Cardiac muscle cell (in vitro differentiated cells and primary cell): ENCODE measurements at places on chromosomes 4 and X. TPM values are rescaled to one million over a fixed set of nuclear protein-coding genes. Genes with fewer than 3 reads are reported as not detected.

MECP2 gene
- 15.6 and 17.9 TPM in 2 replicates for polyA plus RNA-seq

GASK1B gene
- 5.7 and 8.5 TPM in 2 replicates for polyA plus RNA-seq

FHDC1 gene
- 0.04 TPM in 1 of 2 replicates, not detected in the other for polyA plus RNA-seq

XAGE5 gene
- polyA plus RNA-seq, result not detected in 2 replicates

VSIG1 gene
- polyA plus RNA-seq, result not detected in 2 replicates

CSAG1 gene
- not detected in 2 replicates for polyA plus RNA-seq

FAM9C gene
- polyA plus RNA-seq, result not detected in 2 replicates

GC gene
- polyA plus RNA-seq, result 0.29 and 0.35 TPM in 2 replicates

AASDH gene
- 13.2 and 15.7 TPM in 2 replicates for polyA plus RNA-seq

ZAR1 gene
- not detected in 2 replicates for polyA plus RNA-seq

NUDT10 gene
- polyA plus RNA-seq, result 3.6 and 6.8 TPM in 2 replicates

F8A3 gene
- polyA plus RNA-seq, result 0.27 and 0.52 TPM in 2 replicates

PABPC5 gene
- polyA plus RNA-seq, result 10.7 and 11.2 TPM in 2 replicates

SPANXA1 gene
- not detected in 2 replicates for polyA plus RNA-seq

HELT gene
- not detected in 2 replicates for polyA plus RNA-seq

MAGEC2 gene
- polyA plus RNA-seq, result not detected in 2 replicates

MAGEA1 gene
- polyA plus RNA-seq, result not detected in 2 replicates

CENPE gene
- polyA plus RNA-seq, result 3.5 and 19.2 TPM in 2 replicates

CSN1S1 gene
- not detected in 2 replicates for polyA plus RNA-seq

GLRB gene
- 0.75 and 2.6 TPM in 2 replicates for polyA plus RNA-seq

RHOXF1 gene
- 1.7 and 2.0 TPM in 2 replicates for polyA plus RNA-seq

MAP7D2 gene
- 0.05 and 1.0 TPM in 2 replicates for polyA plus RNA-seq

SPINK2 gene
- polyA plus RNA-seq, result 0.47 TPM in 1 of 2 replicates, not detected in the other

CYTL1 gene
- 0.46 and 1.8 TPM in 2 replicates for polyA plus RNA-seq

LDB2 gene
- 10.4 and 13.9 TPM in 2 replicates for polyA plus RNA-seq

TEC gene
- 4.0 and 4.7 TPM in 2 replicates for polyA plus RNA-seq

MAGEB17 gene
- 0.22 TPM in 1 of 2 replicates, not detected in the other for polyA plus RNA-seq

GAB3 gene
- polyA plus RNA-seq, result 0.17 TPM in 1 of 2 replicates, not detected in the other

GPR82 gene
- polyA plus RNA-seq, result 0.11 and 0.40 TPM in 2 replicates

SMIM10 gene
- 3.0 and 5.5 TPM in 2 replicates for polyA plus RNA-seq

SRPK3 gene
- 0.57 and 0.71 TPM in 2 replicates for polyA plus RNA-seq

DRD5 gene
- not detected in 2 replicates for polyA plus RNA-seq

FSTL5 gene
- 0.59 and 0.61 TPM in 2 replicates for polyA plus RNA-seq

ARHGAP36 gene
- polyA plus RNA-seq, result not detected in 2 replicates

ADH1A gene
- not detected in 2 replicates for polyA plus RNA-seq

CPE gene
- polyA plus RNA-seq, result 238 and 323 TPM in 2 replicates

BTK gene
- polyA plus RNA-seq, result 0.06 and 2.5 TPM in 2 replicates

GABRB1 gene
- 1.1 and 1.5 TPM in 2 replicates for polyA plus RNA-seq

SMIM31 gene
- polyA plus RNA-seq, result not detected in 2 replicates

HMX1 gene
- polyA plus RNA-seq, result 0.13 TPM in 1 of 2 replicates, not detected in the other

FRMD7 gene
- polyA plus RNA-seq, result not detected in 2 replicates

CFI gene
- 2.6 and 5.2 TPM in 2 replicates for polyA plus RNA-seq

PPBP gene
- not detected in 2 replicates for polyA plus RNA-seq

EVC gene
- polyA plus RNA-seq, result 2.5 and 4.0 TPM in 2 replicates

TCEAL9 gene
- polyA plus RNA-seq, result 287 and 422 TPM in 2 replicates

KLB gene
- 0.12 TPM in 1 of 2 replicates, not detected in the other for polyA plus RNA-seq

SMR3B gene
- not detected in 2 replicates for polyA plus RNA-seq
